HFF-Myc (cell line): ENCODE measurements at places on chromosomes 4 and X.
A peak's percentile ranks its signal among the peaks of the same experiment; 100 is the strongest.

GRCh38 chr4:164350061-164350460 is 403.9 kb upstream of the SMIM31 start:
- no peak for DNase-seq

GRCh38 chr4:186693159-186693815 is 30.4 kb downstream of the FAT1 start:
- peak; percentile 52 for DNase-seq

DNA sequence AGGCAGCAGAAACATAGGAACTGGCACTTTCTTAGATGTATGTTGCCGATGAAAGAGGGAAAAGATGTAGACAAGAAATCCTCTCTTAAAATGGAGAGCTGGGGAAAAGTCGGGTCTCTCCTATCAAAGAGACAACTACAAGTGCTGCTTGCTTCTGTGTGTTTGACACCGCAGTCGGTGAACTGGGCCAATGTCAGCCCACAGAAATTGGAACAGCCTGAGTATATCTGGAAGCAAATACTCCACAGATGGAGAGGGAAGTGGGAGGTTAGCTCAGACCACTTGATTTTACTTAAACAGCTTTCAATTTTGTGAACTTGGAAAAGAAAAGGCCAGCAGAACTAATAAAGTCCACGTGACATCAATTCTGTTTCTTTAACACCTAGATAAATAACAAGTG is 230.9 kb upstream of the FAT1 start:
- no peak for DNase-seq

DNA sequence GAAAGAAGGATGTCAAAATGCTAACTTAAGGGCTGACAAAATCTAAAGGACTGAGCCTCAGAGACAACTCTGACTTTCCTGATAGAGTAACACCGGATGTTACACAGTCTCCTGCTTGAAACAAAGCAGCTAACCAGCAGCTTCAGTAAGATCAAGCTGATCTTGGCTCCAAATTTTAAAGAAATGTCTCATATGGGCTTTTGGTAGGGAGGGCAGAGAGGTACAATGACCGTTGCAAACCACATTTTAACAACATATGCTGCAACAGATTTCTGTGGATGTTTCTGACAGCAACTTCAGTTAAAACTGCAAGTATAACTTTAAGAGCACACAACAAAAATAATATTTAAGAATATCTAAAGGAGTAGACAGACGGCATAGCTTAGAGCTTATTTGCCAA is 9.1 kb downstream of the RPGR start:
- DNase-seq = no peak

DNA sequence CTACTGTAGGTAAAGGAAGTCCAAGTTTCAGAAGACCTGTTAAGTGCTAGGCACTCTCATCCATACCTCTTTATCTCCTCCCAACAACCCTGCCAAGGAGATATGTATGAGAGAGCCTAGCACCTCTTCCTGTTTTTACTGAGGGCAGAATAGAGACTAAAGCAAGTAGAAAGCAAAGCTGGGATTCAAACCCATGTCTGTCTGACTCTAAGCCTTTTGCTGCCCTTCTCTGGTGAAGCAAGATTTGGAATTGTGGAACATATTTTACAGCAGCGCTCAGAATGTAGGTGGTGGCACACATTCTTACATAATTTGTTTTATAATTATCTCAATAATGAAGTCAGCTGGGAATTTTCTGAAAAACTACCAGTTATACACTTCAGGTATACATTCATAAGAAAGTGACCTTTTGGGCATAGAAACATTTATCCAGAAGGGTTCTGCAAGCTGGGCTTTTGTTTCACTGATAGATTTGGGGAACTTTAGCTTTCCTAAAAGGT is 41.7 kb downstream of the SEPTIN11 start:
- no peak for DNase-seq

- DNase-seq = no peak
Observed at GRCh38 chr4:12926189-12927066, 557.7 kb downstream of the RAB28 start.

GRCh38 chr4:10115797-10116568 is 616 bp downstream of the WDR1 start:
- no peak for DNase-seq

DNA sequence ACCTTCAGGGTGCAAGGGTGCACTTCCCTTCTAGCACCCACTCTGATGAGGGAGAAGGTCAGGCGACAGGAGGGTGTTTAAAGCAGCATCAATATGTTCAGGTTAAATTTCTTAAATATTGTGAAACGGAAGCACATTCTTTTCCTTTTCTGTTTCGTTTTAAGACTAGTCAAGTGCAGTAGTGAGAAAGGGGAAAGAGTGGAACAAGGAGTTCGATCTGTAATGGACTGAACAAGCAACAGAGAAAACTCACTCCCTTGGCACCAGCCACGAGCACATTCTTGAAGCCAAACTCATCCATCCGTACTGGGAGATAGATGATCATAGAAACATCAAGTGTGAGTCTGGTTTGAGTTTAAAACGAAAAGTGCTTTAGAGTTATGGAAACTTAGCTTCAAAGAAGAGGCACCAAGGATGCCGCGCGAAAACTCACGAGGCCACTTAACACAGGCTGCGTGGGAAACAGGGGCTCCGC is 815 bp downstream of the FAM53A start:
- peak; percentile 52 for DNase-seq

DNA sequence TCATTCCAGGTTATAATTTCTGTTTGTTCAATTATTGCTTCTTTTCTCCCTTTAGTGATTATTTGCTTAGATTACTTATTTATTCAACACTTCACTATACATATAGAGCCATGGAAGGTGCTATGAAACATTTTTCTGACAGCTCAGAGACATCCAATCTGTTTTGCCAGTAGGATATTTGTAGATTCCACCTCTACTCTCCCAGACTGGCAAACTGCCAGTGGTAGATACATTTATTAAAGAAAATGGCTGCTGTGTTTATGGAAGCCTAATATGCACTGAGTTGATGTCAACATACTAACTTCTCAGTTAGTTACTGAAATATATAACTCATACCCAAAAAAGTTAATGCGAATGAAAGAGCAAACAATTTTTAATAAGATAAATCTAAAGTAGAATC is 348.6 kb downstream of the TRAM1L1 start:
- DNase-seq = no peak

- no peak for DNase-seq
Observed at GRCh38 chr4:172865531-172866127, 303.0 kb upstream of the GALNT7 start.

- DNase-seq = no peak
Observed at GRCh38 chr4:150322646-150323045, 244.4 kb downstream of the DCLK2 start.

- no peak for DNase-seq
Observed at GRCh38 chr4:89898304-89898716, 3.7 kb downstream of the MMRN1 start.

DNA sequence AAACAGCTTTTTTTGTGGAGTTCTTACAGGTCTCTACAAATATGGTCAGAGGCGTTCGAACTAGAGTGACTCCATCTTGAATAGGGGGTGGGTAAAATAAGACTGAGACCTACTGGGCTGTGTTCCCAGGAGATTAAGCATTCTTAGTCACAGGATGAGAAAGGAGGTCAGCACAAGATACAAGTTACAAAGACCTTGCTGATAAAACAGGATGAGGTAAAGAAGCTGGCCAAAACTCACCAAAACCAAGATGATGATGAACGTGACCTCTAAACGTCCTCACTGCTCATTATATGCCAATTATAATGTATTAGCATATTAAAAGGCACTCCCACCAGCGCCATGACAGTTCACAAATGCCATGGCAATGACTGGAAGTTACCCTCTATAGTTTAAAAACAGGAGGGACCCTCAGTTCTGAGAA is 42.8 kb upstream of the SPP1 start:
- DNase-seq = no peak

DNA sequence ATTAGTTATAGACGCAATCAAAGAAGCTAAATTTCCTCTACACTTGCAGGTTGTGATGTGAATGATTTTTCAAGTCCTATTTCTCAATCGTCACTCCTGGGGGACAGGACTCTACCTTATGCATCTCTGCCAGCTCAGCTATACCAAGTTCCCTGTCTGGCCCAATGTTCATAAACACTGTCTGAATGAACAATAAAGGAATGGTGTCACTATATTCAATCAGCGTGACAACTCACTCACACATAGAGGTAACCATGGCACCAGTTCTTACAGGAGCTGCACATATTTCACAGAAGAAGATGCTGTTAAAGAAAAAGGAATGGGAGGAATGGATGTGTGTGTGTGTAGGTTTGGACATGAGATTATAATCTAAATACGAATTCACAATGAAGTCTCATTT is 280.6 kb downstream of the PPP1R2C start:
- DNase-seq = no peak

DNA sequence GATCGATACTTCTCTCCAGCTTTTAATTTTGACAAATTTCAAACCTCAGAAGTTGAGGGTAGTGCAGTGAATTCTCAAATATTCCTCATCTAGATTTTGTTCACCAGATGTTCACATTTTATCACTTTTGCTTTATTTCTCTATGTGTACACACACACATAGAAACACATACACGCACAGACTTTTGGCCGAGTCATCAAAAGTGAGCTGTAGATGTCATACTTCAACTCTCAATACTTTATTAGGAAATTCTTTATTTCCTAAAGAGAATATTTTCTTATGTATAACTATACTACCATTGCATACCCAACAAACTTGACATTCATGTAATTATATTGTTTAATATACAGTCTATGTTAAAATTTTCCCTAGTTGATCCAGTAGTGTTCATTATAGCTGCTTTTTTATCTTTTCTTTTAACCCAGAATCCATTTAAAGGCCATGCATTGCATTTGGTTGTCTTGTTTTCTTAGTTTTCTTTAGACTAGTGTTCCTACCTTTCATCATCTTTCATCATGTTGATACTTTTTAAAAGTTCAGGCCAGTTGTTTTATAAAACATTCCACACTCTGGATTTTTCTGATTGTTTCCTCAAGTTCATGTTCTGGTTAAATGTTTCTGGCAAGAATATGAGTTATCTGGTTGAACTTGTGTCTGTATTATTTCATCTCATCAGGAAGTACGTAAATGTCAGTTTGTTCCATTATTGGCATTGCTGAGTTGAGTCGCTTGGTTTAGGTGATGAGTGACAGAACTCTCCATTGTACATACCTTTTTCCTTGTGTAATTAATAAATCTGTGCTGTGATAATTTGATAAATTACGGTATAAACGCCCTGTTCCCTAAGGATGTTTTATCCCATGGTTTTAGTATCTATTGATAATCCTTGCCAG is 94.1 kb upstream of the TLR2 start:
- DNase-seq = no peak

DNA sequence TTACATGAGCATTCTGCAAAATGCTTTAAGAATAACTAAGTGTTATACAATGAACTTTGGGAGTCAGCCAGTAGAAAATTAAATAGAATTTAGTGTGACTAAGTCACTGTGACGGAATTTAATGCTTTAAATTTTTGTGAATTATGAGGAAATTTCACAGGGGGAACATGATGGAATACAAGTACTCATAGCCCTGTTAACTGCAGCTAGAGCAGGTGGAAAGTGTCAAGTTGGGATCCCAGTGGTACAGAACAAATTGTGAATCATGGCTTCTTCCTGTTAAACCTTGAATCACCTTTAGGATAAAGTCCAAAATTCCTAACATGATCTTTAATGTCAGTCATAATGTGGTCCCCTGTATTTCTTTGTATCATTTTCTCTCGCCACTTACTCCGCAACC is 212.2 kb upstream of the CENPE start:
- DNase-seq = no peak

- DNase-seq = no peak
Observed at GRCh38 chr4:140829825-140830224, 73.6 kb upstream of the TBC1D9 start.

GRCh38 chr4:2796849-2797544 is 4.1 kb downstream of the SH3BP2 start:
- no peak for DNase-seq

GRCh38 chrX:132953354-132953753 is 5.1 kb downstream of the HS6ST2 start:
- no peak for DNase-seq

GRCh38 chr4:108327642-108328382 is 159.1 kb upstream of the LEF1 start:
- DNase-seq = no peak

DNA sequence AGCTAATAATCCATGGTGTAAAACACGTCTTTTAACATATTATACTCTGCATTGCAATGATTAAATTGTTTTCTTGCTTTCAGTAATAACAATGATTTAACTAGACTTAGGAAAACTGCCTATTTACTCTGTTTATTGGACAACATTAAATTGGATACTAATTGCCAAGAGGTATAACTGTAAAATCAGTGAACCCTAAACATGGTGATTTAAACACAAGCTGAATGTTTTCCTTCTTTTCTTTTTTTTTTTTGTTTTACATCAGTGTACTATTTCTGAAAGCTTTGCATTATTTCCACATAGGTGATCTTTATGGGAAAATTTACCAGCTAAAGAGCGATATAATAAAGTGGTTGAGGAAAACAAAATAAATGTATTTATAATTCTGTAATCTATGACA is 276.7 kb downstream of the PCDH7 start:
- no peak for DNase-seq

- no peak for DNase-seq
Observed at GRCh38 chr4:183268556-183268955, 51.5 kb downstream of the CLDN22 start.

- DNase-seq = peak; percentile 82
Observed at GRCh38 chr4:145545538-145546174, 64.0 kb downstream of the SMAD1 start.

- DNase-seq = no peak
Observed at GRCh38 chr4:102734591-102735385, 26.0 kb downstream of the MANBA start.

- no peak for DNase-seq
Observed at GRCh38 chrX:79081895-79082512, 62.5 kb upstream of the GPR174 start.

DNA sequence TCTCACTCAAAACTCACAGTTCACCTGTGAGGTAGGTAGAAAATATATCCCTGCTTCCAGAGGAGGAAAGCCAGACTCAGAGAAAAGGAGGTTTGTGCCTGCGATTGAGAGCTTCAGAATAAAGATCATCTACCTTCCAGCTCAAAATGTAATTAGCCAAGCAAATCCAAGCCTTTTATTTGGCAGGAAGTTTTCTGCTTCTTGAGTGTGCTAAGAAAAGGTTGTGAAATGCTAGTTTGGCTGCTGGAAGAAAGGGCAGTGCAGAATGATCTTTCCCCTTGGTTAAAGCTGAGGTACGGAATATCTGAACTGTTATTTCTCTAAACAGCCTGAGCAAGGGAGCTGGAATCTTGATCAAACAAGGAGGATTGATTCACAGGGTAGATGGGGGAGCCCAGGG is 59.7 kb upstream of the VCX3B start:
- DNase-seq = no peak
